Smooth muscle cell of the umbilical artery (primary cell): ENCODE measurements at places on chromosomes 4 and X. TPM values are rescaled to one million over a fixed set of nuclear protein-coding genes. Genes with fewer than 3 reads are reported as not detected.

Gene COL4A6
- total RNA-seq = 9.8 and 17.7 TPM in 2 replicates

Gene F9
- not detected in 2 replicates for total RNA-seq

Gene ADH1A
- not detected in 2 replicates for total RNA-seq

Gene DRP2
- 2.4 and 2.6 TPM in 2 replicates for total RNA-seq

Gene ARHGAP6
- total RNA-seq = 0.09 and 0.30 TPM in 2 replicates

Gene SLC10A6
- not detected in 2 replicates for total RNA-seq

Gene ARR3
- not detected in 2 replicates for total RNA-seq

Gene SCRG1
- 3.3 and 8.3 TPM in 2 replicates for total RNA-seq

Gene RAB33A
- total RNA-seq = 1.8 and 9.8 TPM in 2 replicates

Gene TLR3
- 2.1 TPM in 2 replicates for total RNA-seq

Gene HS6ST2
- under 0.01 and 0.42 TPM in 2 replicates for total RNA-seq

Gene TRAPPC2
- 12.1 and 14.3 TPM in 2 replicates for total RNA-seq

Gene H2BW2
- not detected in 2 replicates for total RNA-seq

Gene WDR17
- total RNA-seq = 2.0 and 2.7 TPM in 2 replicates
